ENCODE measurements at places on chromosomes 5 and 9.

- no peak for DNase-seq
Observed at GRCh38 chr5:74432721-74433120, 207.8 kb downstream of the ENC1 start.

DNA sequence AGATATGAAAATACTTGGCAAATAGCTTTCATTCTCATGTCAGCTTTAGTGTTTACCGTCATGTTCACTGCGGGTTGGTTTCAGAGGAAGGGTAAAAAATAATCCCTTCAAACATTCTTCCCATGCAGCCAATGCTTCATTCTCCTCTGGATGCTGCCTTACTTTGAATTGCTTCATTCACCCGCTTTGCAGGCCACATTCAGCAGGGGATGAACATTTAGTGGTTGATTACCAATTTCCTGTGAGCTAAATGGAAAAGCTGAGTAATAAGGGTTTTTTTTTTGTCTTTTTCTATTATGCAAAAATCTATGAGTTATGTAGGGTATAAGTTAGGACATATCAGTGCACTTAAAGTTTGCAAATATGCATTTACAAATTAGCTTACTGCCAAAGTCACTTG is 96.3 kb upstream of the MEF2C start:
- no peak for DNase-seq

DNA sequence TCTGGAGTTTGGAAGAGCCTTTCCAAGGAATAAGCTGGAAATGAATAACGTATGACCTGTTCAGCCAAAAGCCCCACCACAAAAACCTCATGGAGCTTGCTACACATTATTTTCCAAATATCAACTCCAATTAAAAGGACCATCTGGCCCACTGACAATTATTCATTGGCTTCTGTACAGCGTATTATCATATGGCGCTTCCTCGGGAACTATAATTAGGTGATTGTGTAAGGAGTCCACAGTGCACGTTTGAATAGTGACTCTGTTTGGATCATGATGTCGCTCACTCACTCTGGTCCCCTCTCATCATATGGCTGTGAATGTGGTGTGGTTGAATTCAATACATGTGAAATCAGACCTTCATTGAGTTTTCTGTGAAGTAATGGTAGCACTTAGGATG is 52.1 kb downstream of the GDNF start:
- DNase-seq: no peak

DNA sequence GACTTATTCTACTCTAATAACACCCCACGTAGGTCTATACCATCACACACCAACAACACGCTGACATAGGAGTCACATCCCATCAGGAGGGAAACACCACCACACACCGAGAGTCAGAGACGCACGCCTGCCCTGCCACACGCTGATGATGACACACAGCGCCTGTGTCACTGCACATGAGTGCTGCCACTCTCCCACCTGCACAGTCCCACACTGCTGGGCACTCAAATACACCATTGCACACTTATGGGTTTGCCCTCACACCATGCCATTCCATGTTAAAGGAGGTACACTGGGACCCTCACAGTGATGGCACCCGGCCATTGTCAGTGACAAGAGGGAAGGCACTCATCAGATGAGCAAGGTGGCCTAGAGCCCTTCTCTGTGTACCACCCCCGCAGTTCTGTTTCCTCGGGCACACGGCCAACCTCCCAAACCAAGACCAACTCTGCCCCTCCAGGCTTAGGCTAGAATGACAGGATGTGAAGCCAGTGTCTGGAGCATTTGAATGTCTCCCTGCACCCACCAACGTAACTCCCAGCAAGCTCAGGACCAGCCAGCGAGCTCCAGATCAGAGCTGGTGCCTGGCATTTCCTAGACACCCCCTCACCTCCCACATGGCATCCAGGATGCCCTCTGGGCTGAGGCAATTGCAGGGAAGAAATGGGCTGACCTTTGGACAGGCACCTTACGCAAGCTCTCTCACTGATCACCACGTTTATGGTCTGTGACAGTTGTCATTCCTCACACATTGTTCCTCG is 3.6 kb upstream of the CPLX2 start:
- no peak for DNase-seq

GRCh38 chr5:67610186-67610912 is 413.8 kb upstream of the CD180 start:
- DNase-seq: no peak

DNA sequence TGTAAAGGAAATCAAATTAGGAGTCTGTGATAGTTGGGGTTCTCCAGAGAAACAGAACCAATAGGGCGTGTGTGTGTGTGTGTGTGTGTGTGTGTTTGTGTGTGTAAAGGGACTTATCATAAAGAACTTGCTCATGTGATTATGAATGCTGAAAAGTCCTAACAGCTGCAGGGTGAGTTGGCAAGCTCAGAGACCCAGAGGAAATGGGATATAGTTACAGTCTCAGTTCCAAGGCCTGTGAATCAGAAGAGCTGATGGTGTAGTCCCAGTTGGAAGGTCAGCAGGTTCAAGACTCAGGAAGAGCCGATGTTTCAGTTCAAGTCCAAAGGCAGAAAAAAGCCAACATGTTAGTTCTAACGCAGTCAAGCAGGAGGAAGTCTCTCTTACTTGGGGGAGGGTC is 214.2 kb downstream of the ELAVL2 start:
- DNase-seq: no peak

- DNase-seq: no peak
Observed at GRCh38 chr5:37554405-37554739, 175.3 kb downstream of the WDR70 start.

- no peak for DNase-seq
Observed at GRCh38 chr9:93161786-93162562, 22.0 kb upstream of the WNK2 start.

All from breast epithelium (tissue), 4 donors.